ENCODE measurements at places on chromosomes 1 and 21.

GRCh38 chr1:110505596-110505995, 13.4 kb downstream of the KCNA10 start:
- no peak overlapping the region for H3K4me3 ChIP-seq
- peaks cover 14% of the 10 kb centered on the region for H3K4me1 ChIP-seq
- H3K27ac ChIP-seq: no peak overlapping the region
- peaks cover 16% of the 10 kb centered on the region for H3K27me3 ChIP-seq

DNA sequence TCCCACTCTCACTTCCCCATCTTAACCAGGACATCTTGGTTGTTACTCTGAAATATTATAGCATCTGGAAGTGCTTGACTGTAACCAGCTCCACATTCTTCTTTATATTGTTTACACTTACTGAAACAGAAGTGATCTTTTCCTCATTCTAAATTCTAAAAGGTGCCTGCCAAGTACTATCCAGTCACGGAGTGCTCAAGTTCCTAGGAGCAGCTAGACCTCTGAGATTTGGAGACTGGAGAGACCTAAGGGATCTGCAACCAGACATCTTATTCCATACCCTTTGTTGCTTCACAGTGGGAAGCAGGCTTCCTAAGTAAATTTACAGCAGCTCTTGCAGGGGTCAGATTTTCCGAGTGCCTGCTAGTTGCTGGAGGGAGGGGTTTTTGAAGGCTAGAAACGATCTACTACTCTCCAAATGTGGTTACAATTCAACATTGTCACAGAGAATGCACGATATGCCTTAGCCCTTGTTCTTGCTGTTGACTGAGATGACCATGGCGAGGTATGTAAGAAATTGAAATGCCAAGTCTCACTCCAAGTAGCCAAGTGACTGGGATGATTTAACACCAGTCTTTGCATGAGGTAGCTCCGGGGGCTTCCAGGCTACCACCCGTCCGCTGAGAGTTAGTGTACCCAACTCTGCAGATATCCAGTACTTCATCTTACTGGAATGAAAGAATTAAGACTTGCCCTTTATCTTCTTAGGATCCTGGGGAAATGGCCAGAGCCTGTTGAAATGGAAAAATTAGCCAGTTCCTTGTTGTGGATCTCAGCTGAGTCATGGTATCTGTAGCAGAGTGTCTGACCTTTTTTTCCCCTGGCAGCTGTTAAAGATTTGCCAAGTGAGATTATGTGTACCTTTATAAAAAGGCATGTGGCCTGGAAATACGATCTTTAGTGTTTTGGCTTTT, 150.8 kb downstream of the MAST2 start:
- H3K27me3 ChIP-seq: no peaks in the 10 kb centered on the region
- H3K36me3 ChIP-seq: peaks cover under 1% of the 10 kb centered on the region
- H3K4me3 ChIP-seq: no peak overlapping the region

- peaks cover 36% of the 10 kb centered on the region for H3K4me1 ChIP-seq
- peaks cover 11% of the 10 kb centered on the region for H3K36me3 ChIP-seq
- no peak for DNase-seq
Measured at GRCh38 chr1:109996476-109996875, 11.9 kb downstream of the AHCYL1 start.

DNA sequence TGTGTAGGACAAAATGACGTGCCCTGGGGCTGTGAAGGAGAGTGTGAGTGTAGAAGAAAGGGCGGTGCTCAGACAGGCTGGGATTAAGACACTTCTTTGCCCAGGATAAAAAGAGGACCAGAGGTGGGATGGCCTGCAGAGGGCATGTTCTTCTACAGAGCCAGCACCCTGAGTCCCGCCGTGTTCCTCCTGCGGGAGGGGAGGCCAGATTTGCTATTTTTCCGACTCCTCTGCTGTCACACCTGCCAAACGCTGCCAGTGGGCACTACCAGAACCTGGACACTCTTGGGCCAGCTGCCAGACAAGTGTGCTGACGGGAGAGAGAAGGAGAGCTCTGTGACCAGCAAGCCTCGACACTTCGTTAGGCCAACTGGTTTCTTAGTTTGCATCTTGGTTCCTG, 206.4 kb downstream of the PLD5 start:
- DNase-seq: no peak
- no peak overlapping the region for H3K27ac ChIP-seq
- H3K4me1 ChIP-seq: peaks cover 7% of the 10 kb centered on the region
- H3K4me3 ChIP-seq: no peak overlapping the region

DNA sequence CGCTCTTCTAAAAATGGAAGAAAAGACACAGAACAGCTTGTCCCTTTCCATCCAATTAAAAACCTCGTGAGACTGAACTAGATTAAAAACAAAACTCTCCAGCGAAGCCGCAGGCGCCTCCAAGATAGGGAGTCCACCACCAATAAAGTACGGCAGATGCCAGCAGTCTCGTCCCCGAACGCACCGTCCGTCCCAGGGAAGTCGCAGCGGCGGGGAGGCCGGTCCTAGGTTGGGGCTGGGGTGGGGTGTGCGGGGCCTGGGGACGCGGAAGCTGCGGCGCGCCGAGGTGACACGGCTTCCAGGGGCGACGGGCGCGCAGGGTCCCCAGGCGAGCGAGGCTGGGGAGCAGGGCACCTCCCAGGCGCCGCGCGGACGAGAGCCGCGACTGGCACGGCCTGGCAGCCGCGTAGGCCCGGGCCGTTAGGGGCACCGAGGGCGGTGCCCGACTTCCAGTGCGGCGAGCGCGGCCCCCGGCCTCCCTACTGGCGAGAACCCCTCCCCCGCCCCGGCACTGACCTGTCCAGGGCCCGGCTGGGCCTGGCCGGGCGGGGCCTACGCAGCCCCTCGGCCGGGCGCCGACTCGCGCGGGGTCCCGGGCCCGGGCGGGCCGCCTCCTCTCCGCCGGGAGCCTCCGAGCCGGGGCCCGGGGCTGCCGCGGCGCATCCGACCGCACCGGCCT, 28.3 kb upstream of the A3GALT2 start:
- no peaks in the 10 kb centered on the region for H3K36me3 ChIP-seq
- H3K4me1 ChIP-seq: peaks cover 79% of the 10 kb centered on the region
- DNase-seq: no peak

GRCh38 chr1:22803833-22804232, 93.2 kb downstream of the EPHB2 start:
- no peak overlapping the region for H3K4me3 ChIP-seq
- peaks cover 38% of the 10 kb centered on the region for H3K4me1 ChIP-seq
- no peak for DNase-seq
- H3K36me3 ChIP-seq: peaks cover 6% of the 10 kb centered on the region

- H3K36me3 ChIP-seq: peaks cover 16% of the 10 kb centered on the region
- H3K27me3 ChIP-seq: no peaks in the 10 kb centered on the region
- no peak for DNase-seq
Measured at GRCh38 chr1:211938561-211938997, 96.8 kb downstream of the INTS7 start.

GRCh38 chr1:33740040-33740744, 123.7 kb upstream of the HMGB4 start:
- no peak overlapping the region for H3K27ac ChIP-seq
- no peaks in the 10 kb centered on the region for H3K4me1 ChIP-seq
- H3K4me3 ChIP-seq: no peak overlapping the region
- H3K27me3 ChIP-seq: peaks cover 31% of the 10 kb centered on the region
- DNase-seq: peak; percentile 6
- no peaks in the 10 kb centered on the region for H3K36me3 ChIP-seq

DNA sequence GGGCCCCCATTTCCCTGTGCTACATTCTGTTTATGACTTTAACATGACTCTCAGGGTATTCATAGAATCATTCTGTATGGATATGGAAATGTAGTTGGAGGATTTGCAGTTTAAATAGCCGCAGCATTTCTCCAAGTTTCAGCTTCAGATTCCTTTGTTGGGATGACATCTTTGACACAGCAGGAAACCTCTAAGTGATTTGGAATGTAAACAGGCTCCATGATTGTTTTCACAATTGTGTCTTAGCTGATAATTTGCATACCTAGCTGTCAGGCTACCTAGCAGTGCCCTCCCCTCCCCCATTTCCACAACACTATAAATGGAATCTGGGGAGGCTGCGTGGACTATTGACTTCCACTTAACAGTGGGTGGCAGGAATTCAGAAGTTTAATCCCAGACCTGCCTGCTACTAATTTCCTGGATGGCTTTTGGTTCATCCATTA, 290.2 kb downstream of the HLX start:
- DNase-seq: no peak
- H3K36me3 ChIP-seq: peaks cover 3% of the 10 kb centered on the region
- H3K4me3 ChIP-seq: no peak overlapping the region
- peaks cover 32% of the 10 kb centered on the region for H3K4me1 ChIP-seq
- H3K27me3 ChIP-seq: peaks cover 6% of the 10 kb centered on the region

DNA sequence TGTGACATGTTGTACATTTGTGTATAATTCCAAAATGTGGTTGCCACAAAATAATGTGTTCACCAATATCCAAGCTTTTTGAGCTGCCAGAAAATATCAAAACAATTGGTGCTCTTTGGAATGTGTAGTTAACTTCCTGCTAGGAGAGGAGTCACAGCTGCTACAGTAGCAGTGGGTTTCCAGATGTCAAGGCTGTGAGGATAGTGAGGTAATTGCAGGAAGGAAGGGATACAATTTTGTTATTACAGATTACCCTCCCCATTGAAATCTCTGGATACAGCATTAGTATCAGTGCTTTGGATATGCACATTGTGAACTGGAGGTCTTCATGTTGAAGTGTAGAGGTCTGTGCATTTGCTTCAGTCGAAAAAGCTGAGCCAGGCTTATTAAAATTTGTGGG, 253.2 kb downstream of the PTPRC start:
- H3K27me3 ChIP-seq: no peaks in the 10 kb centered on the region
- peaks cover 11% of the 10 kb centered on the region for H3K36me3 ChIP-seq
- H3K4me3 ChIP-seq: no peak overlapping the region
- no peak for DNase-seq
- peaks cover 41% of the 10 kb centered on the region for H3K4me1 ChIP-seq

DNA sequence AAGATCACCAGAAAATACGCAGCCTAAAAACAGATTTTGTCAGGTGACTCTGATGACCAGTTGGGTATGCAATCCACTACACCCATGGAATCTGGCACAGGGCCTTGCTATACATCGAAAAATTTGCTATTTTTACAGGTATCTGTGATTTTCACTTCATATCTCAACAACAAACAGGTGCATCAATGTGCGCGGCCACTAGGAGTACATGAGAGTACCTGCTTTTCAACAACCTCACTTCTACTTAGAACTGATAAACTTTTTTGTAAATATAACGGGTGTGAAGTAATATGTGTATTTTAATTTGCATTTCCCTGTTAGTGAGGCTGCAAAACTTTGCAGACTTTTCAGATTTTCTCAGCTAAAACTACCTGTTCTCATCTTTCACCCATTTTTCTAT, 80.8 kb downstream of the SLC45A1 start:
- no peak overlapping the region for H3K4me3 ChIP-seq
- peak overlapping the region; percentile 90 for H3K27ac ChIP-seq
- no peaks in the 10 kb centered on the region for H3K27me3 ChIP-seq
- peaks cover 16% of the 10 kb centered on the region for H3K36me3 ChIP-seq

- H3K27ac ChIP-seq: no peak overlapping the region
- no peak overlapping the region for H3K4me3 ChIP-seq
- peaks cover 8% of the 10 kb centered on the region for H3K4me1 ChIP-seq
- no peaks in the 10 kb centered on the region for H3K36me3 ChIP-seq
Measured at GRCh38 chr1:156392452-156392853, 23.4 kb downstream of the RHBG start.

DNA sequence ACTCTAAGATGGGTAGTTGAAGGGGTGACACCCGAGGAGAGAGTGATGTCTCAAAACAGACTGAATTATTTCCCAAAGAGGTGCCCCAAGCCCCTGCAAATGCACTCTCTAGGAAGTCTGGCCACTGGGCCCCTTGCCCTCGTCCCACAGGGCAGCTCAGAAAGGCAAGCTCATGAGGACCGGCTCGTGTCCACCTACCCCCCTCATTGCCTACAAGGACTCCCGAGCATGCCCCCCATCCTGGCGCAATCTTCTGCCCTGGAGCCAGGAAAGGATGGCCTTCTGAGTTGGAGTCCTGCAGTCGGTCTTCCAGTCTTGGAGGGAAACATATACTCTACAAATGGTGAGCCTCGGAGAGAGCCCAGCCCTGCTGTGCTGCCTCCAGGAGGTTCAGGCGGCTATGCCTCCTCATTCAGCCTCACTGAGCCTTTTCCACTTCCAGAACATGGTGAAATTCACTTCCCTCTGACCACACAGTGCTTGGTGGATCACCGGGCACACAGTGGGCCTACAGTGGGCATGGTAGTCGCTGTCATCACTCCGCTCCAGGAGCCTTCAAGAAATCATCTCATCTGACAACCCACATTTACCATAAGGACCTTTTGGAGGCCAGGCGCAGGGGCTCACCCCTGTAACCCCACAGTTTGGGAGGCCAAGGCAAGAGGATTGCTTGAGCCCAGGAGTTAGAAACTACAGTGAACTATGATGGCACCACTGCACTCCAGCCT, 5.8 kb upstream of the WNT3A start:
- H3K4me3 ChIP-seq: no peak overlapping the region
- no peak for DNase-seq
- H3K36me3 ChIP-seq: no peaks in the 10 kb centered on the region
- H3K4me1 ChIP-seq: peaks cover 8% of the 10 kb centered on the region

GRCh38 chr1:49098866-49099265, 322.2 kb upstream of the BEND5 start:
- no peaks in the 10 kb centered on the region for H3K4me1 ChIP-seq
- no peaks in the 10 kb centered on the region for H3K27me3 ChIP-seq
- no peaks in the 10 kb centered on the region for H3K36me3 ChIP-seq
- no peak overlapping the region for H3K27ac ChIP-seq

- no peaks in the 10 kb centered on the region for H3K27me3 ChIP-seq
- H3K36me3 ChIP-seq: peaks cover 4% of the 10 kb centered on the region
- DNase-seq: no peak
- H3K4me3 ChIP-seq: no peak overlapping the region
- H3K4me1 ChIP-seq: peaks cover 25% of the 10 kb centered on the region
Measured at GRCh38 chr1:117782056-117782455, 147.4 kb downstream of the GDAP2 start.

DNA sequence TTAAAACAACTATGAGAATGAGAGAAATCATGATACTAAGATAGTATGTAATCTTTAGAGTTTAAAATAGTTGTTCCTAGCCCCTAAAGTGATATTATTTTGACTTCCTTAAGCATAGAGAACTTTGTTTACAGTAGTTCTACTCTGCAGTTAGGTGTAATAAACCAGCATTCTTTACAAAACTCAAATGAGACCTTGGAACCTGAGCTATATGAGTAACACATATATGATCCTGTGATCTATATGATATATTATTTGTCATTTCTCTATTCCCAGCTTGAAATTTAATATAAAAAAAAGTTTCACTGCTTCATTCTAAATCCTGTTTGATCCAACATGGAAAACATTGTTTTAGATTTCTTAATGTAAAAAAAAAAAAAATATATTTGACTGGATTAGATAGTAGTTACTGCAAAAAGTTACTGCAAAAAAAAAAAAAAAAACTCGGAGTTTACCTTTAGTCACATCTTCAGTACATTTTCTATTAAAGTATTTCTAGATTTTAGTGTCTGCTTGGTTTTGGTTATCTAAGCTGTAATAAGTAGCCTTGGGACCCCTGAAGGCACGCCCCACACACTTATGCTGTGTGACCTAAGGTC, 463.8 kb downstream of the USP25 start:
- H3K36me3 ChIP-seq: peaks cover 30% of the 10 kb centered on the region
- H3K4me3 ChIP-seq: peak overlapping the region; percentile 80
- H3K27me3 ChIP-seq: no peaks in the 10 kb centered on the region
- no peak for DNase-seq

Data from mesothelial cell of epicardium (in vitro differentiated cells).